ENCODE measurements at places on chromosomes 4 and X.

- no peak for DNase-seq
Measured at GRCh38 chr4:143256456-143256855, 71.7 kb downstream of the USP38 start.

GRCh38 chrX:40088803-40089540, 8.8 kb downstream of the BCOR start:
- DNase-seq, result no peak

GRCh38 chrX:122582280-122582974, 601.7 kb upstream of the GRIA3 start:
- DNase-seq, result no peak

GRCh38 chr4:86934147-86934770, 552 bp upstream of the AFF1 start:
- no peak for DNase-seq

DNA sequence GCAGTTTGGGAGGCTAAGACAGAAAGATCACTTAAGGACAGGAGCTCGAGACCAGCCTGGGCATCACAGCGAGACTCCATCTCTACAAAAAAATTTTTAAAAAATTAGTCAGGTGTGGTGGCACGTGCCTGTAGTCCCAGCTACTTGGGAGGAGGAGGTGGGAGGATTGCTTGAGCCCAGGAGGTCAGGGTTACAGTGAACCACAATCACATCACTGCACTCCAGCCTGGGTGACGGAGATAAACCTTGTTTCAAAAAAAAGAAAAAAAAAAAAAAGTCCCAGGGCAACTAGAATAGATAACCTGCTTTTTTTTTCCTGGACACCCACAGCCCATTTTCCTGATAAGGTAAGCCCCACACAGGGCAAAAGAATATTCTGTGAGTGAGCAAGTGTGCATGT, 96.3 kb downstream of the C4orf51 start:
- DNase-seq, result no peak

- no peak for DNase-seq
Measured at GRCh38 chr4:186644737-186645261, 78.9 kb downstream of the FAT1 start.

DNA sequence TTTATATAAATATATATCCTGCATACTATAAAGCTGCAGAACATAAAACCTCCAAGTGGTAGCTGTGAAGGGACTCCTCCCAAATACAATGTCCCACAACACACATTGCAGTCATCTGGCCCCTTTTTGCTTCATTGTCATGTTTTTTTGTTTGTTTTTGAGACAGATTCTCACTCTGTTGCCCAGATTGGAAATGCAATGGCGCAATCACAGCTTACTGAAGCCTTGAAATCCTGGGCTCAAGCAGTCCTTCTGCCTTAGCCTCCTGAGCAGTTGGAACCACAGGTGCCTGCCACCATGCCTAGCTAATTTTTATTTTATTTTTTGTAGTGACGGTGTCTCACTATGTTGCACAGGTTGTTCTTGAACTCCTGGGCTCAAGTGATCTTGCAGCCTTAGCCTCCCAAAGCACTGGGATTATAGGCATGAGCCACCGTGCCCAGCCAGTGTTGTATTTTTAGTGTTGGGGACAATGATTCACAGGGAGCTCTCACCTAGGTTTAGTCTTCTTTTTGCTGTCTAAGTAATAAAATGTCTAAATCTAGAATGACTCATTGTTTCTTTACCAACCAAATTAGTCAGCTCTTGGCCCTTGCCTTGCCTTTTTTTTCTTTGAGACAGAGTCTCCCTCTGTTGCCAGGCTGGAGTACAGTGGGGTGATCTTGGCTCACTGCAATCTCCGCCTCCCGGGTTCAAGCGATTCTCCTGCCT, 24.0 kb upstream of the XIAP start:
- no peak for DNase-seq

DNA sequence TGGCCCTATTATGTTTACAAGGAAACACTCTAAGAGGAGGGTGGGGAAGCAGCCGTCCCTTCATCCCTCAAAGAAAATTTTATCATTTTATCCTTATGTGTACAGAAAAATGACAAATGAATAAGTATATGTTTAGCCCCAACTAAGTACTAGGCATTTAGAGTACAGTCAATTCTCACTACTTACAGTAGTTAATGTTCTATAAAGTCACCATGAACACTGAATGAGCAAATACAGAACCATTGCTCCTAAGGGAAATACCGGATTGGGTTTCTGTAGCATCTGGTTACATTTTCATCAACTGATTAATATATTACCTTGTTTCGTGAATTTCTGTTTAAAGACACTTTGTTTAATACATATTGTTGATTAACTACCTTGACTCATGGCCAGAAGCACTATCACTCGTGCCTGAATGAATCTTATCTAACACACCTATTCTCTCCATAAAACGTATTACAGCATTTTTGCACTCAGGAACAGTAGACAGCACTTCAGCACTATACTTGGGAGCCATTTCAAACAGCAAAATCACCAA, 109.3 kb downstream of the ASB9 start:
- no peak for DNase-seq

DNA sequence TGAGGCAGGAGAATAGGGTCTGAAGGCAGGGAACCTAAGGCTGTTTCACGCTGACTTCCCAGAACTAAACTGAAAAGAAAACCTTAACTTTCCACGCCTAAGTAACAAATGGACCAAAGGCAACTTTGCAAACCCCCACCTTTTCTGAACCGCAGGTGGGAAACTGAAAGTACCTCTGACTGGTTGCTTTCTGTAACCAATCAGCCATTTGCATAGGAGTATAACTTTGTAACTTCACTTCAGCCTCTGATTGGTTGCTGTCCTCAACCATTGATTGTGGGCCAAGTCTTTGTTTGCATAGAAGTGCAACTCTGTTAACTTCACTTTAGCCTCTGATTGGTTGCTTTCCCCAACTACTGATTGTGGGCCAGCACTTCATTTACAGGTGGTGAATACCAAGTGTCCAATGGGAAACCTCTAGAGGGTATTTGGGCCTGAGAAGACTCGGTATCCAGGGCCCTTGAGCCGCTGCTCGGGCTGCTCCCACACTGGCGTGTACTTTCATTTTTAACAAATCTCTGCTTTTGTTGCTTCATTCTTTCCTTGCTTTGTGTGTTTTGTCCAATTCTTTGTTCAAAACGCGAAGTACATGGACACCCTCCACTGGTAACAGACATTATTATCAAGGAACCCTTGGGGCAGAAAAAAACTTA, 121.6 kb upstream of the CBR4 start:
- DNase-seq, result no peak

GRCh38 chr4:15558561-15558960, 88.9 kb downstream of the CC2D2A start:
- DNase-seq, result no peak

DNA sequence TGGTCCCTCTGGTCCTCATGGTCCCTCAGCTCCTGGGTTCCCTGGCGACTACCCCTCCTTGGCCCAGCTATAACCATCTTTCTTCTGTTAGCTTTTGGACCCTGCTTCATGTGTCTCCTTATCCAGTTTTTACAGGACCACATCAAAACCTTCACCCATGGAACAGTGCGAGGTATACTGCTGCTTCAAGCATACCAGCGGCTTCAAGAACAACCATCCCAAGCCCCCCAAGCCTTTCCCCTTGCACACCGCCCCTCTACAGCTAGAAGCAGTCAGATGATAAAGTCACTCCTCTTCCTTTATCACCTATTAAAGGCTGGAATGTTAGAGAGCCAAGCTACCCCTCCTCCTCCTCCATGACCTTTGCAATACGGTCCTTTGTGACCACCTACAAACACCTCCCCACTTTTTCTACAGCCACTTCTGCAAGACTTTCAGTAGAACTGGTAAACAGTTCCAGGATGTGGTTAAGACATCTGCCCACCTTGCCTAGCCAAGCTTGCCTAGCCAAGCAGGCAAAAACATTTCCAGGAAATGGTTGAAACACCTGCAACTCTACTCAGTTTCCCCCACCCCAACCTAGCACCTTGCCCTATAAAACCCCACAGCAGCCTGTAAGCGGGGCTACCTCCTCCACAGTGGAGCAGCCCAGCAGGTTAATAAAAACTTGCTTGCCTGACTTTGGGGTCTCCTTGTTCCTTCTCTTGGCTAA, 125.7 kb downstream of the ZC4H2 start:
- no peak for DNase-seq

DNA sequence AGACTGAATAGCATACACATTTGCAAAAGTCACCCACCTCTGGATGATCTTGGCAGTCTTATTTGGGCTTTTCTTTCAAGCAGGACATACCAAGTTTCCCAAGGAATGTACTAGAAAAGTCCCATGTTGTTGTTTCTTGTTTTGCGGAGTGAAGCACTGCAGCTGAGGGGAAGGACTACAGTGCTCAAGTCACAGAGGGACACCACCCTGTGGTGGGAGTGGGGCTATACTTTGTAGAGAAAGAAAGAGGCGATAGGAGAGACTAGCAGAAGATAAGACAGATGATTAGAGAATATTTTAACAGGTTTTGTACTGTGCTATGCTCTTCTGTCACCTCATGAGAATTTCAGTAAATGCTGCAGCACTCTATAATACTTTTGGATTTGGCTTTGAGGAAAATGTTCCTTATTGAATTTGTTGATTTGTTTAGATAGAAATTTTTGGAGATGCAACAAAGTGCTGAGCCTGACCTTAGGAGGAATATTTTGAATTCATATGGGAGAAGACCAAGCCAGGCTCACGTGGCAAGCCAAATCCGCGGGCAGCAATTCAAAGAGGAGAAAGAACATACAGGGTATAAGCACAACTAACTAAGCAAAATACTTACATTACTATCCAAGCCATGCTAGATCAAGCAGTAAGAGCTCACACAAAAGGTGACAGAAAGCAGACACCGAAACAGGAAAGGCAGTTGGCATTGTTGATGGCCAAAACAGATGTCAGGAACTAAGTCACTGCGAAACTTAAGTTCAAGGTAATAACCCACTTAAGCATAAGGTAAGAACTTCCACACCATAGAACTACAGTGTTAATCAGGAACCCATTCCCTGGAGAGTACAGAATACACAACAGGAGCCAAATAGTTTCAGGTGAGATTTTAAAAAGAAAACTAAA, 280.3 kb upstream of the INTU start:
- DNase-seq, result no peak

DNA sequence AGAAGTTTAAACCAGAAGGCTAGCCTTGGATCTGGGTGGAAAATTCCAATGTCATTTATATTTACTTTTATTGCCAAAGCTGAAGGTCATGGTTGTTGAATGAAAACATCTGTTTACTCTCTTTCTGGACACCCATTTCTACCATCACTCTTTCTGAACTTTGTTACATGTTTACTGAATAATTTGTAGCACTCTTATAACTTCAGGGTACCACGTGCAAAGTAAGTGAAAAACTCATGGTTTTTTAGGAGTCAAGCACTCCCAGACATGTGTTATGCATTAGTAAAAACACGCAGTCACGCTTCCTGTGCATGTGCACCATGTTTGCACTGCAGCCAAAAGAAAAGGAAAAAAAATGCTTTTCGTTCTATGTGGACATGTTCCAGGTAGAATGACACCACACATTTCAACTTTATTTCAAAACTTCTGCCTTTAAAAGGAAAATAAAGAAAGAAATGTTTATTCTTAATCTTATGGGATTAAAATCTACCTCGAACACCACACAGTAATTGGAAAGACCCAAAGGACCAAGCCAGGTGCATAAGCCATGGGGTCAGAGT, 31.4 kb upstream of the ADH1C start:
- no peak for DNase-seq

DNA sequence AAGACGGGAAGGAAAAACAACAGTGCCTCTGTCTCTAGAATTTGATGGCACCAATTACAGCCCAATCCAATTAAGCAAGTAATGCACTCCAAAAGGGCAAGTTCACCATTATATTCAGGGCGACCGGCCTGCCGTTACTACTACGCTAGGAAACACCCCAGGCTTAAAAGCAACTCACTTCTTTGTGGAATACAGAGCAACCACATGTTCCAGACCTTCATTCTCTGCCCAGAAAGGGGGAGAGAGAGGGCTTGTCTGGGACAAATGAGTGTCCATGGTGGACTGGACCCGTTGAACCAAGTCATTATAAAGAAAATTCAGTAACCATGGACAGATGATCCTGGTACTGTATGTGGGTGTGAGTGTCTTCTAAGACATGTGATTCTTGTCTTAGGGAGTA, 1.6 kb downstream of the KDR start:
- no peak for DNase-seq

GRCh38 chrX:56788717-56789122, 59.7 kb downstream of the NBDY start:
- no peak for DNase-seq

DNA sequence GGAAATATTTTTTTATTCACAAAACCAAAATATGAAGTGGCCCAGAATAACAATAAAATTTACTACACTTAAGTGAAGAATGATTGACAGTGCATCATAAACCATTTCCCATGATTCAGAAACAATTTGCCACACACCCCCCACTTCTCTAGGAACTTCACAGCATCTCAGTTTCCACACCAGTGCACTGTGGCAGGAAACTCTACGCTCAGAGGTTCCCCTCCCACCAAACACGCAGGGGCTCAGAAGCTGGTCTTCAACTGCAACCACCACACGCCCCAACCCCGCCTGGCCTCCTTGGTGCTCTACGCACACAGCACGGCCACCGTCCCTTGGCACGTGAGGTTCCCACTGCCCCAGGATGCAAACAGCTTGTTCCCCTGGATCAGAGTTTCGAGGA, 63.7 kb downstream of the ZFYVE28 start:
- DNase-seq, result no peak

- DNase-seq, result no peak
Measured at GRCh38 chrX:23885803-23886202, 21.9 kb downstream of the APOO start.

- DNase-seq, result no peak
Measured at GRCh38 chr4:181119186-181119585, 1124.0 kb upstream of the TENM3 start.

GRCh38 chr4:176268963-176269362, at the start of gene ASB5:
Gene ASB5 (minus strand): TSS chr4:176269222. CDS start chr4:176269108, 114 bp downstream.
- DNase-seq, result no peak

- no peak for DNase-seq
Measured at GRCh38 chr4:40564815-40565483, 64.7 kb downstream of the RBM47 start.

GRCh38 chr4:82422616-82423015, 7.6 kb downstream of the HNRNPDL start:
- DNase-seq, result no peak

- no peak for DNase-seq
Measured at GRCh38 chrX:118345045-118345463, 852 bp upstream of the WDR44 start.

GRCh38 chr4:24846716-24847115, 51.3 kb downstream of the SOD3 start:
- no peak for DNase-seq

DNA sequence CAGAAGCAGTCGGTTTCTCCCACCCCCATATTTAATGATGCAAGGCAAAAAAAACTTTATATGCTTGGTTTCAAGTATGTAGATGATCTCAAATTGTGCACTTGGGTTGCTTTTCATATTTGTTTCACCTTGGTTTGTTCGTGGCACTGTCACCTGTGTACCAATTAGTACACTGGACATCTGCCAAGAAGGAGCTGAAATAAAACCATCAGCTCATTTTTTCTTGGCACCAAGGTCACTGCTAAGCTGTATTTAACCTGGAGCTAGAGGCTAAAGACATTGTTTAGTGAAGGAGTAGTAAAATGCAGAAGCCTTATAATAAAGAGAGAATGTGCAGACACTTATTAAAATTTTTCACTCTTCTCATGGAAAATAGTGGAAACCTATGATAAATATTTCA, 430.8 kb downstream of the ARHGAP24 start:
- no peak for DNase-seq

Data from keratinocyte (primary cell).